Tongue (tissue), 3 donors: ENCODE measurements at places on chromosomes 5 and 9. TPM values are rescaled to one million over a fixed set of nuclear protein-coding genes. Genes with fewer than 3 reads are reported as not detected.

Gene TMEM267
- total RNA-seq, result 12.2 TPM

Gene WDR31
- 3.7 TPM for total RNA-seq

Gene PCDHGB6
- 9.3 TPM for total RNA-seq

Gene GPRIN1
- 0.72 TPM for total RNA-seq

Gene HTR4
- not detected for total RNA-seq

Gene RLN2
- not detected for total RNA-seq

Gene LSM11
- 7.5 TPM for total RNA-seq

Gene TAF11L5
- not detected for total RNA-seq

Gene ATP6V0E1
- total RNA-seq, result 52.5 TPM

Gene CBY3
- not detected for total RNA-seq

Gene PTCH1
- 19.7 TPM for total RNA-seq

Gene TMED7
- 107 TPM for total RNA-seq

Gene MSX2
- total RNA-seq, result 0.62 TPM

Gene NIPAL4
- 2.1 TPM for total RNA-seq

Gene MAP1B
- 116 TPM for total RNA-seq

Gene CYFIP2
- 5.4 TPM for total RNA-seq

Gene BTNL8
- total RNA-seq, result not detected

Gene PCDHB15
- total RNA-seq, result 9.9 TPM

Gene RECK
- total RNA-seq, result 22.9 TPM

Gene ADAMTS13
- 4.2 TPM for total RNA-seq

Gene ZNF454
- total RNA-seq, result 4.7 TPM

Gene TIGD6
- total RNA-seq, result 2.1 TPM

Gene IFNB1
- total RNA-seq, result not detected

Gene SLC1A1
- 1.5 TPM for total RNA-seq

Gene CDK9
- total RNA-seq, result 47.2 TPM

Gene FOXD4L4
- not detected for total RNA-seq

Gene TAF11L10
- not detected for total RNA-seq

Gene PCA3
- total RNA-seq, result 0.62 TPM

Gene FAM169A
- total RNA-seq, result 1.8 TPM

Gene SPTLC1
- 91.9 TPM for total RNA-seq

Gene UBE2R2
- total RNA-seq, result 26.1 TPM

Gene CTNND2
- 2.4 TPM for total RNA-seq

Gene CSF1R
- total RNA-seq, result 21.6 TPM

Gene CNTLN
- 20.5 TPM for total RNA-seq

Gene KIAA1191
- total RNA-seq, result 31.7 TPM

Gene PCDHB12
- 4.8 TPM for total RNA-seq

Gene TMEM174
- total RNA-seq, result not detected

Gene TMEFF1
- 3.0 TPM for total RNA-seq

Gene ASTN2
- 7.9 TPM for total RNA-seq

Gene CCNG1
- 160 TPM for total RNA-seq

Gene ELP1
- 52.1 TPM for total RNA-seq

Gene PCDHB7
- 3.3 TPM for total RNA-seq

Gene PRELID2
- 38.0 TPM for total RNA-seq

Gene CTXN3
- total RNA-seq, result 4.6 TPM
